ENCODE measurements at places on chromosomes 12 and 14.

DNA sequence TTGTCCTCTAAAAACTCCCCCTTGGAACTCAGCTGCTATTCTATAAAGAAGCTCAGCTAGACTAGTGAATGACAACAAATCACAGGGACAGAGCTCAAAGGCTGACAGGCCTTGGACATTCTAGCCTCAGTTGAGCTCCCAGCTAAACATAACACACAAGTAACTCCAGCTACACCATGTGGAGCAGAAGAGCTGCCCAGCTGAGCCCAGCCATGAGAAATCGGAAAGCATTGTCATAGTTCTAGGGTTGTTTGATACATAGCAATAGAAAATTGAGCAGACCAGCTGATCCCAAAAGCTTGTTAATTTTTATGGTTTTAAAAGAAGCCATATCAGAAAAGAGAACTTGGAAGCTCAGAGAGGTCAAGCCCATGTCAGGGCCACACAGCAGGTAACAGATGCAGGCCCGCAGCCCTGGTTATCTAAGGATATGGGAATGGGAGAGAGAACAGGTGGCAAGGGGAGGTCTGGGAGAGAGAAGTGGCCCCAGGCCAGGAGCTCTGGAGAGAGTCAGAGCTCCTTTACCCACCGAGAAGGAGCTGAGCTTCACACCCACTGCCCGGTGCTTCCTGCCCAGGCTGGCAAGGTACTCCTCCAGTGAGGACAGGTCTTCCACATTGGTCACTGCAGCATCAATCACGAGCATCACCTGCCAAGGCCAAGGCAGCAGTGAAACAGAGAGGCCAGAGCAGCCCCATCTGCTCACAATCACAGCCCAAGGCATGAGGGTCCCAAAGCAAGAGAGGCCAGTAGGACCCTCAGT lies 2.9 kb downstream of the NGB start:
- H3K4me1 ChIP-seq = peaks cover 10% of the 10 kb centered on the region
- H3K27me3 ChIP-seq = peaks cover 20% of the 10 kb centered on the region
- peaks cover 18% of the 10 kb centered on the region for H3K36me3 ChIP-seq
- H3K4me3 ChIP-seq = no peak overlapping the region

DNA sequence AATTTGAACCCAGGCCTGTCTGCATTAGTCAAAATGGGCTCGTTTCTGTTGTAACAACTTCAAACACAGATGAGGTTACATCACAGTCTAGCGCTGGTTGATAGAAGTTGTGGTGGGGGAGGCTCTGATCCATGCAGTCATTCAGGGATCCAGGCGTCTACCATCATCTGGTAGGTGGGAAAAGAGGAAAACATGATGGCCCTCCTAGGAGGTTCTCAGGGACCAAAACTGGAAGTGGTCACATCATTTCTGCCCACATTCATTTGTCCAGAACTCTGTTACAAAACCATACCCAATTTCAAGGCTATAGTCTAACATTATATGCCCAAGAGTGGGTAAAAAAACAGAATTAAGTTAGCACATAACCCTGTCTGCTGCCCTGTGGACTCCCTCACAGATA lies 135.1 kb downstream of the PHETA1 start:
- H3K27ac ChIP-seq = no peak overlapping the region
- no peaks in the 10 kb centered on the region for H3K36me3 ChIP-seq
- H3K4me1 ChIP-seq = no peaks in the 10 kb centered on the region
- H3K27me3 ChIP-seq = peaks cover 16% of the 10 kb centered on the region
- no peak overlapping the region for H3K4me3 ChIP-seq

DNA sequence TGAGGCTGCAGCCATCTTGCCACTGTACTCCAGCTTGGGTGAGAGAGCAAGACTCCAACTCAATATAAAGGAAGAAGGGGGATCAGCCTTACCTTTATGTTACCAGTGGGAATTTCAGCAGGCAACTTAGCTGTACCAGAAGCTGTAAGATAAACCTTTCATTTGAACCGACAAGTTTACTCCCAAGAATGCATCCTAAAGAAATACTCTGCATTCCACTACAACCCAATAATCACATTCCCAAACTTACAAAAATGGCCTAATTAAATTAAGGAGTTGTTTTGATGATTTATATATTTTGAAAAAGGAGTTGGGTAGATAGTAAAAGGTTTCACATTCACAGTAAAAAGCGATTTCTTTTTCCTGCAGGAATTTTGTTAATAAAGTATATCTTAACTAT lies 241.4 kb downstream of the TTC8 start:
- no peaks in the 10 kb centered on the region for H3K4me1 ChIP-seq
- peaks cover 40% of the 10 kb centered on the region for H3K27me3 ChIP-seq
- H3K4me3 ChIP-seq = no peak overlapping the region
- no peak for DNase-seq

DNA sequence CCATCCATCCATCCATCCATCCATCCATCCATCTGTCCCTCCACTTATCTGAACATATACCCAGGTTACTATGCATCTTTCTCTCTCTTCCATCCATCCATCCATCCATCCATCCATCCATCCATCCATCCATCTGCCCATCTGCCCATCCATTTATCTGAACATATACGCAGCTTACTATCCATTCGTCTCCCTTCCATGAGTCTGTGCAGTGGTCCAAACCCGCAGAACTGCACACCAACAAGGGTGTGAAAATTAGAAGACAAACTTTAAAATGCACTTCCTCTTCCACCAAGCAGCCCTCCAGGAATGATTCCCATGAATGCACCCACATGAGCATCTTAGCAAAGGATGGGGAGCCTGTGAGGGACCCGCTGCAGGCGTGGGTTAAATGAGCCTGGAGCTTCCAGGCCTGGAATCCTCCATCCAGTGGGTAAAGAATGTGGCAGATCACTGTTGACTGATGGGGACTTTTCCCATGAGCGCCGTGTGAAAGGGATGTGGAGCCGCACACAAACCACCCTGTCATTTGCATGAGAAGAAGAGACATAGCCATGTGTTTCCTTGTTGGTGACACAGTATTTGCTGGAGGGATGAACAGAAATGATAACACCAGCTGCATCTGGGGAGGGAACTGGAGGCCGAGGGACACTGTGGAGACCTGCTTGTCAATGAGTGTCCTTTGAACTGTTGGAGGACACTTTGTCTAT lies 376.6 kb downstream of the ADGRD1 start:
- no peak overlapping the region for H3K4me3 ChIP-seq
- DNase-seq = no peak
- H3K36me3 ChIP-seq = no peaks in the 10 kb centered on the region
- no peak overlapping the region for H3K27ac ChIP-seq
- H3K27me3 ChIP-seq = no peaks in the 10 kb centered on the region

DNA sequence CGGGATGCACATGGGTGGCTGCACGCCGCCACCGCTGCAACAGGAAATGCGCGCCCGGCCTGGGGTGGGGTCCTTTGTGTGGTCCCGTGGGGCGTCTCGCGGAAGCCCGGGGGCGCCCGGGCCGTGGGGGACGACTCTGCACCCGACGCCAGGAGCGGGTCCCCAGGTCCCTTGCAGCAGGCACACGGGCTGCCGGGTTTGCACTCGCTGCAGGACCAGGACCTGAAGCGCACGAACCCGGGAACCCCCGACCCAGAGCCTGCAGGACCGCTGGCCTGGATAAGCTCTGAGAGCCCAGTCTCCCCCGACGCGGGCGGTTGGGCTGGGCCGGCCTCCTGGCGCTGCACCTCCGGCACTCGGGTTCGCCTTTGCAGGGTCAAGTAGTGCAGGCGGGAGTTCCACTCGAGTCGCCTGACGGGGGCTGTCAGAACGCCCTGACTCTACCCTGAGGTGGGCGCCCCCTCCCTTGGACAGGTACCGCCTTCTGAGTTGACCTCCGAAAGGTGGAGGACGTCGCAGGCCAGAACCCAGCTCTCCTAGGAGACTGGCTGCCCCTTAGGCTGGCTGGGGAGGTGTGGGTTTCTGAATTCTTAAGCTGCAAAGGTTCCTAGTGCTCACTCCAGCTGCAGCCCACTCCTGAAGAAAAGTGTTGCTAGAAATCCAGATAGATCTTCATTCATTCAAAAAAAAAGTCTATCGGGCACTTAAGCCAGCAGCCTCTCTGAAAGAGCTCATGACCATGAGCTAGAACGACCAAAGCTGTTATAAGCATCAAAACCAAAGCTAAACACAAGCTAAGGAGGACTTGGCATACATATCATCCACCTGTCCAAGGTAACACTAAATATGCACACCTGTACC lies 68.0 kb downstream of the RNF34 start:
- H3K4me3 ChIP-seq = peak overlapping the region; percentile 68
- DNase-seq = no peak
- H3K4me1 ChIP-seq = peaks cover 60% of the 10 kb centered on the region

- peaks cover 60% of the 10 kb centered on the region for H3K4me1 ChIP-seq
- H3K27ac ChIP-seq = peak overlapping the region; percentile 89
- no peak for DNase-seq
- peak overlapping the region; percentile 96 for H3K4me3 ChIP-seq
- H3K27me3 ChIP-seq = no peaks in the 10 kb centered on the region
- no peaks in the 10 kb centered on the region for H3K36me3 ChIP-seq
These were observed 199.4 kb upstream of the FOXN3 start for GRCh38 chr14:89616425-89616824.

GRCh38 chr12:72089678-72090077 lies 151.0 kb downstream of the TPH2 start:
- H3K27me3 ChIP-seq = no peaks in the 10 kb centered on the region
- no peaks in the 10 kb centered on the region for H3K4me1 ChIP-seq
- no peak for DNase-seq
- H3K4me3 ChIP-seq = no peak overlapping the region
- H3K36me3 ChIP-seq = no peaks in the 10 kb centered on the region

Data from naive B cell (primary cell).